Activated naive CD8-positive, alpha-beta T cell treated with anti-CD3 and anti-CD28 coated beads, Interleukin-2, amount 50 U/mL, for 24 hours (primary cell): ENCODE measurements at places on chromosomes 11 and 22.

- DNase-seq, result peak; percentile 29
Measured at GRCh38 chr22:45254789-45255278, 14.1 kb upstream of the KIAA0930 start.

- peak; percentile 36 for DNase-seq
Measured at GRCh38 chr11:68312117-68312779, at the start of gene LRP5. LRP5 (plus strand) TSS chr11:68312591; CDS start chr11:68312715, 124 bp downstream.

DNA sequence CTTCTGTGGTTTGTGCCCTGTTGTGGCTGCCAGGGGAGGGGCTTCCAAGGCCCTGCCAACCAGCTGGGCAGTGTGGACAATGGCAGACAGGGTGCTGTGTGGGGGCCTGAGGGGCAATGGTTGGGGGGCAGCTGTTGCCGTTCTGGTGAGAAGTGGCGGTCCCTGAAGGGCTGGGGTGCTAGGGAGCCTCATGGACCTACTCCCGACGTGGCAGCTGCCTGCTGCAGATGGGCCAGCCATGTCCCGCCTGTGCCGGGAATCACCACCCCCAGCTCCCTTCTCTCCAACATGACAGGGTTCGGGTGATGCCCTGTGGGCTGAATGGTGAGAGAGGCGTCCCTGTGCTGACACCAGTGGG, 74.2 kb downstream of the KCNQ1 start:
- DNase-seq, result no peak

DNA sequence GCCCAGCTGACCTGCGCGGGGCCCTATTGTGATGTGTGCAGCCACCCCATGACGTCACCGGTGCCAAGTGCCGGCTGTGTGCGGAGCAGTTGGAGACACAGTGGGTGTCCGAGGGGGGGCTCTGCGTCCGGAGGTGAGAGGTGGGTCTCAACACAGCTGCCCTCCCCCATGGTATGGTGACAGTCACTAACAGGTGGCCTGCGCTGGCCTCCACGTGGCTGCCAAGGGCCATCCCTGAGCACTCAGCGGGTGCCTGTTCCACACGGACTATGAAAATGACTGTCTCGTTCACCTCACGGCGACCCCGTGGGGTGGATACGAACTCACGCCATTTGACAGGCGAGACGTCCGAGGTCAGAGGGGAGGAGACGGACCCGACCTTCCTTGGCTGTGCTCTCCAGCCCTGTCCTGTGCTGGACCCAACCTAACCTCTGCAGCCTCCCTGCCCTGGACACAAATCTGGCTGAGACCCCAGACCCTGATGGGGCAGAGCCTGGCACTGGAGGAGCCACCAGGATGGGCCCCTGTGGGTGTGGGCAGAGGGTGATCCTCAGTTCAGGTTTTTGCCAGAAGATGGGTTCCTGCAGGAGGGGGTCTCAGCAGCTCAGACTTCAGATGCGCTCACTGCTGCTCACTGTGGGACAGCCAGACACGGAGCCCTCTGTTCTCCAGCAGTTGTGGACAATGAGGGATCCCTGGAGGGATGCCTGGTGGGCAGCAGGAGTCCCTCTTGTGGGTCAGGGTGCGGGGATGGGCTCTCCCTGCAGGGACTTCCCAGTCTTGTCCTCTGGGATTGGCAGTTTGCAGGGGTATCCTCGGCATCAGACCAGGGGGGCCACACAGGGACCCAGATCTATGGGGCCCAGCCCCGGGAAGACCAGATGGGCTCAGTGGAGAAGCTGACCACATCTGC, 6.3 kb downstream of the HRAS start:
- DNase-seq, result no peak
